Sciatic nerve (tissue), 2 donors: ENCODE measurements at places on chromosomes 6 and 20.

- DNase-seq: no peak
Measured at GRCh38 chr6:47187893-47188587, 121.7 kb downstream of the TNFRSF21 start.

DNA sequence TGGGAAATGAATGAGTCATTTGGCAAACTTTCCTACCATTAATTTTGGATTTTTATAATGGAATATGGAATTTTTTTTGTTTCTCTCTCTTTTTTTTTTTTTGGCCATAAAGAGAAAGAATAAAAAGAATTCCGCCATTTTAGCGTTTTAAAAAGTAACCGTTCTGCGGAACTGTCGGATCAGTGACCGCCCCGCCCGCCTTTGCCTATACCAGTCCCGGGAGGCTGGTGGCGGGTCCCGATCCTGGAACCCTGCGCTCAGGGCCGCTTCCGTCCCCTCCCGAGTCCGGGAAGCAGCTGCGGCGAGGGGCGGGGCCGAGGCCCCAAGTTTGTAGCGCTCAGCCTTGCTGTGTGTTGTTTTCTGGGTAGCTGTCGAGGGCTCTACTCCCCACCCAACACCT is 609 bp downstream of the L3MBTL1 start:
- no peak for DNase-seq

GRCh38 chr20:45341579-45341938 is 6.7 kb downstream of the SDC4 start:
- DNase-seq: no peak

GRCh38 chr6:49556429-49556837 is 6.0 kb downstream of the C6orf141 start:
- no peak for DNase-seq

GRCh38 chr6:31129130-31129529 is 8.9 kb upstream of the CDSN start:
- no peak for DNase-seq

DNA sequence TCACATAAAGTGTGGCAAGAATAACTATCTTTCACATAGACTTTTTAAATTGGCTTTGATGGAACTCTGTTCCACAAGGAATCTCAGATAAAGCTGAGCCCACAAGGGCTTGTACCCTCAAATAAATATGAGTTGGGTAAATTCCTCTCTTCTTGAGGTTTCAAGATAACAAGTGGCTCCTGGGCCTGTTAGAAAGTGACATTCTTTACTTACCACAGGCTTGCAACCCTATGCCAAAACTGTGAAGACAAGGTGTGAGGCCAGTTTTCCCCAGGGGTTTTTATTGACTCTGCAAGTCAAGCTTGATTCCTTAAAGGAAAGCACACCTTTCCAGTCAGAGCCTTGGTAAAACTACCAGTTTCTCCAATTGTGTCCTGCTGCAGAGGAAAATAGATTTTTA is 664.8 kb upstream of the GJE1 start:
- no peak for DNase-seq

DNA sequence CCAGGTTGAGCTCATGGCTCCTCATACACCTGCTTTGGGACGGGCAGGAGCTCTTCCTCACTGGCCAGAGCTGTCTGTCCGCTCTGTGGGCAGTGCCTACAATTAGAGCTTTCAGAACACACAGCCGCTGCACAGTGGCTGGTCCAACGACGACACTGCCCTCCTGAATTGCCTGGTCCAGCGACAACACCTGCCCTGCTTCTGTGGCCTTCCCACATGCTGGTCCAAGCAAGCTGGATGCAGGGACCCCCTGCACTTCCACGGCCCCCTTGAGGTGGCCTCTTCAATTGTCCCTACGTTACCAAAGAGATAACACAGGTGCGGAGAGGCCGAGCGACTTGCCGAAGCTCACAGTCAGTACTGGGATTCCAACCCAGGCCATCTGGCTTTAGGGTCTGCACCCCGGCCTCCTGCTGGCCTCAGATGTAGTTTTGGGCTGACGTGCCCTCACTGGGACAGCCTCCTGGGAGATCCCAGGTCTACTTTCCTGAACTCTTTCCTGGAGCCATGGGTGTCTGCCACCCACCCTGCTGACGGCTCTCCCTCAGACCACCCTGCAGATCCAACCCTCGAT is 1.4 kb upstream of the CHRNA4 start:
- DNase-seq: no peak

DNA sequence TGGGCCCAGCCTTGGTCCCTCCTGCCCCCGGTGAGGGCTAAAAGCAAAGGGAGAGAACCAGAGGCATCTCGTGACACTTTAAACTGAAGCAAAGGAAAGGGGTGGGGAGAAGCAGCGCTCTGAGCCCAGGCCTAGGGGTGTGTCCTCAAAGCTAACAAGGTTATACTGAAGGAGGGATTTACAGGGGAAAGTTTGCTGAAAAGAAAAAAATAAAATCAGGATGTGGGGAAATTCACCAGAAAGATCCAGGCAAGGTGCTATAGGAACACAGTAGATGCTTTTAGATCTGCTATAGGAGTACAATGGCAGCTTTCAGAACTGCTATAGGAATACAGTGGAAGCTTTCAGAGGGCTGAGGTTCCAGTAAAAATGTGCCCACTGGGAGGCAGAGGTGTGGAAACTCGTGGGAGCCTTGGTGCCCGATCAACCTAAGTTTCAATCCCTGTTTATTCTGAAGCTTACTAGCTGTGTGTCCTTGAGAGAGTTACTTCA is at the start of gene COL9A1:
TSS of gene COL9A1 (minus strand) at position 51 of the 492 bp plus-strand sequence. CDS start 160 bp downstream, outside the sequence.
- DNase-seq: no peak

- no peak for DNase-seq
Measured at GRCh38 chr6:137272403-137272802, 53.2 kb upstream of the IFNGR1 start.

DNA sequence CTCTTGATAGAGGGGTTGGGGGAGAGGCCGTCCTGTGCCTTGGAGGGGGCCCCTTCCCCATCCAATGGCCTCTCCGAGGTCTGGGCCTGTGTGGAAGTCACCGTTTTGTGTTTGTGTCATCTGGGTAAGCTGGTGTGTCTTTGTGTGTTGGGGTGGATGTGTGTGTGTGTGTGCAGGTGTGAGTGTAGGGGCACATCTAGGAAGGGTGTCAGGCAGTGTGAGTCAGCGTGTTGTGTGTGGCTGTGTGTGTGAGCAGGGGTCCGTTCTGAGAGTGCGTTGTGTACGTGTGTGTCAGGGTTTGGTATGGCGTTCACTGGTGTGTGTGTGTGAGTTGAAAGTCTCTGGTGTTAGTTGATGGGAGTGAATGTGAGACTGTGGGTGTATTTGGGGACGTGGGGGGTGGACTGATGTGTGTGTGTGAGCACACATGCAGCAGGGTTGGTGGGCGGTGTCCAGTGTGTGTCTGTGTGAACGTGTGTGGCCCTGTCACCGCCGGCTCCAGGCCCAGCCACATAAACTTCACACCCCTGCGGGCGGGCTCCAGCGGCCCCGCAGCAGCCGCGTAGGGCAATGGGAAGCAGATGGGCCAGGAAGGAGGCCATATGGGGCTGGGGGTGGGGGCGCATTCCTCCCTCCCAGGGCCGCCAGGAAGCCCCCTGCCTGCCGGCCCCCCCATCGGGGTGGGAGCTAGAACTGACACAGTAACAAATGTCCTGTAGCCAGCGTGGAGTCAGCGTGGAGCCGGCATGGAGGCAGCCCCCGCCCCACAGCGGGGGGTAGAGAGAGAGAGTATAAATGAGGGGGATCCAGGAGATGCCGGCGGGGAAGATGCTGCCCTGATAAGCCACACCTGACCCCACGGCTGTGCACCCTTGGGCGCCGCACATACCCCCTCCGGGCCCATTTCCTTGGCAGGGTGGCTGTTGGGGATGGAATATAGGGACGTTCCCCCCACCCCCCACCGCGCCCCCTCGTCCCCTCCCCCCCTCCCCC is 32.1 kb downstream of the SNAI1 start:
- no peak for DNase-seq

GRCh38 chr6:28729501-28730402 is 194.0 kb downstream of the TRIM27 start:
- no peak for DNase-seq

DNA sequence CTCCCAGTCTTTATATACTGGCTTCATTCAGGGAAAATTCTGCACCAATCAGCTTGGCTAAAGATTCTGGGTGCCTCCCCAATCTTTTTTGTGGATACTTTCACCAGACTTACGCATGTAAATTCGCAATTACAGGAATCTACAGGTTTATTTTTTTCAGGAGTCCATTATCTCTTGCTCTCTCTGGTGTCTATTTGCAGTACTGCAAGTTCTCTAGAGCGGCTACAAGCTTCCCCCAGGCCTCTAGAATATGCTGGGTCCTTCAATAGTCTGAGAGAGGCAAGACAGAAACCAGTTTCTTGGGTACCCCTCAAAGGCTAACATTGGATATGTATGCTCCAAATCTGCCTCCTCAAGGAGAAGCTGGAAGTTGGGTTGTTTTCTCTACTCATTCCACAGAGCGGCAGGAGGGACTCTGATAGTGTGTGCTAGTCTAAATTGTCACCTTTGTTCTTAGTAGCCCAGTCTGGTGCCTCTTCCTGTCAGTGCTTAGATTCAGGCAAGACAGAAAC is 58.5 kb downstream of the SUN5 start:
- no peak for DNase-seq

DNA sequence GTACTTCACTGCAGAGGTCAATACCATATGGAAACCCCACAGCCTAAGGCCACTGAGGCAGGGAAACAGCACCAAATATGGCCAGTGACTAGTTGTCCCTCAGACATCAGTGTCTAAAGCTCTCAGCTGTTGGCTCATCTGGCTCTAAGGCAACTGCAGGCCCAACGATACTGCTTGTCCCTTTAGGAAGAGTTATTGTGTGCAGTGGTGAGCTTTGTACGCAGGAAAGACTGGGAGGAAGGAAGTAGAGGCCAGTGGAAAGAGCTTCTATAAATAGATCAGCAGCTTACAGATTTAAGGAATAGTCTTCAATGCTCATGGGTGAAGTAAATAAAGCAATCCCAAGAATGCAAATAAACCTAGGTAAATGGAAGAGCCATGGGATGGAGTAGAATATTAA is 29.3 kb downstream of the DNAAF9 start:
- no peak for DNase-seq

GRCh38 chr6:162151021-162151665 is 576.4 kb downstream of the PRKN start:
- no peak for DNase-seq

- DNase-seq: no peak
Measured at GRCh38 chr20:7240490-7240889, 473.0 kb downstream of the BMP2 start.

DNA sequence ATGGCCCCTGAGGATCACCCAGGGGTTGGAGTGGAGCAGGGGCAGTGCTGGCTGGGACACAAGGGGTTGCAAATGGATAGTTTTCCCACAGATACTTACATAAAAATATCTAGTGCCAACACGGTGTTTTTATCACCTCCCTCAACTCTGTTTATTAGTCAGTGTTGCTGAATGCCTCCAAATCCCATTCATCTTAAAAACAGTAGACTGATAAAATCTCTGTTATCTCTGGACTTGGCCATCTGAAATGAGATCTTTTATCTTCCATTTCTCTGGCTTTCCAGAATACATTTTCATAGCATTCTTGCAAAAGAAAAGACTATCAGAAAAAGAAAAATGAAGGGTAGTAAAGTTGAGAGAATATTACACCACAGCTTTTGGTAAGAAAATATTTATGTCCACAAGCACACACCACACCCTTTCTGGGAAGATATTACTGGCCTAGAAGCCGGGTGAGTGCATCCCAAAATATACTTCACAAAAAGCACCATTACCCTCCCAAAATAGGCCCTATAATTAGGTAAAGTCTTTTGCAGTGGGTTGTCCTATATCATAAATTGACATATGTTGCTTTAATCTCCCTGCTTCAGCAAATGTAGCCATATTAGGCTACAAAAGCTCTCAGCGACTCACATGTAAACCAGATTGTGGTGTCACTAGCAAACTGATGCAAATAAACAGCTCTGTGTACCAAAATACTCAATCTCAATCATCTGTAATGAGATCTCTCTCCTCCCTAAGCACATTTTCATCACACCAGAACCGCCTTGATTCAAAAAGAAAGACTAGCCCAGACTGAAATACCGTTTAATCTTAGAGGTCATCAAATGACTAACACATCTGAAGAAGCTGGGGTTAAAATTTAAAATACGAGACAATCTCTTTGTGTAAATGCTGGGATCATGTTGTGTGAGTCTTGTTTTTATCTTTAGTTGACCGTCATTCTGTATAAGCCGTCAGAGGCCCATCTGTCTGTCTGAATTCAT is 96.7 kb downstream of the FYN start:
- DNase-seq: no peak

DNA sequence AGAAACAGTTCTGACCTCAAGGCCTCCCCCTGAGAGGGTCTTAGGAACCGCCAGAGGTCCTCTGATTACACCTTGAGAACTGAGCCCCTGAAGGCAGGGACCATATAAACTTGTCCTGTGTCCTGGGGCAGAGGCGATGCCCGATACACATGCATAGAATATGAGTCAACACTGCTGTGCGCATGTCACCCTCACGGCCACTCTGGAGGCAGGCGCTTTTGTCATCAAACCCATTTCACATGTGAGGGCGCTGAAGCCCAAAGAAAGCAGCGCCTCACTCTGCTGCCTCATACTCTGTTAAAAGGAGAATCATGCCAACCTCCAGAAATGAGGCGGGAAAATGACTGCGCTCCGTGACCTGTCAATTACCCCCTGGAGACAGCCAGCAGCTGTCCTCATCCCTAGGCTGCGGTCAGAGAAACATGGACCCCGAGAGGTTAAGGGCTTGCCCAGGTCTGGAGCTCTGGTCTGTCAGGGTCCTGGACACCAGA is 158.3 kb downstream of the GRM4 start:
- no peak for DNase-seq

GRCh38 chr6:46333481-46333880 is 157.8 kb downstream of the RCAN2 start:
- DNase-seq: no peak

GRCh38 chr6:21181866-21182265 is 411.7 kb upstream of the SOX4 start:
- DNase-seq: no peak

- no peak for DNase-seq
Measured at GRCh38 chr6:1580109-1580508, 29.6 kb upstream of the FOXC1 start.

DNA sequence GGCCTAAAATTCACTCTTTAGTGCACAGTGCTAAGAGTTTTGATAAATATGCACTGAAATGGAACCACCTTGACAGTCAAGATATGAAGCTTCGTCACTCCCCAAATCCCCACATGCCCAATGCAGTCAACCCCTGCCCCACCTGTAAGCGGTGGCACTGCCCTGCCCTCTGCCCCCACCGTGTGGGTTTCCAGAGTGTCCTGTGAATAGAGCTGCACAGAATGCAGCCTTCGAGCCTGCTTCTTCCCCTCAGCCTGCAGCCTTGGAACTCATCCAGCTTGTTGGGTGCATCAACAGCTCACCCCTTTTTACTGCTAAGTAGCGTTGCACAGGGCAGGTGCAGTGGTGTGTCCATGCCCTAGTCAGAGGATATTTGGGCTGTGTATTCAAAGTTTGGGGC is 216.3 kb downstream of the SYNDIG1 start:
- peak; percentile 39 for DNase-seq

- no peak for DNase-seq
Measured at GRCh38 chr6:75800708-75801505, 51.9 kb downstream of the MYO6 start.
